NAMALWA (cell line): ENCODE measurements at places on chromosomes 7 and 10.
A peak's percentile ranks its signal among the peaks of the same experiment; 100 is the strongest.

DNA sequence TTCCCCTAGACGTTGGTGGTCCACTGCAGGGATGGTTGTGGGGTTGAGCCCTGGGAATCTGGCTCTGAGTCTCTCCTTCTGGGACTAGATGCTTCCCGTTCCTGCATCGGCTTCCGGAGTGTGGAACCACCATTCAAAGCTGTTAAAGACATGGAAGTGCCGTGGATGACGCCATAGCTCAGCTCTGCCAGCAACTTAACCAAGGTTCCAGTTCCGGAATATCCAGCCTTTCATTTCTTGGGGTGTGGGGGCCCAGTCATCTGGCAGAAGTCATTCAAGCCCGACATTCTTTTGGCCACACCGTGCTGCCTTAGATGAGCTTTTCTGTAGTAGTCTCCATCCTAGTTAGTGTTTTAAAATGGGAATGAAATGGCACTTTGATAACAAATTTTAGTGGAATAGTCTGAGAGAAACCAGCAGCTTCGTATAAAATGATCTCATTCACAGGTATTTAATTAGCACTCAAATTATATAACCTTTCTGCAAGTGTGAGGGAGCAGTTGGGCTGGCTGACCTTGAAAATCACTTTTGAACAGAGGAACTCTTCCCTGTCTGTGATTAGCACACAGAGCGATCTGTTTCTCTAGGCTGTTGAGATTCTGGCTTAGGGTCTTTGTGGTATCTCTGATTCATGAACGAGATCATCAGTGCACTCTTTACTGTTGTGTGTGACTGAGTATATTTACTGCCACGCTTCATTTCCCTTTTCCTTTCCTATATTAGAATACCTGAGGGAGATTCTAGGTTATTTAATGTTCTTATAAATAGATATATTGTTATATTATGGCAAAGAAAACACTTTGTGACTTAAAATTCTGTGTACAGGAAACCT is 19.9 kb downstream of the LMTK2 start:
- DNase-seq: no peak

DNA sequence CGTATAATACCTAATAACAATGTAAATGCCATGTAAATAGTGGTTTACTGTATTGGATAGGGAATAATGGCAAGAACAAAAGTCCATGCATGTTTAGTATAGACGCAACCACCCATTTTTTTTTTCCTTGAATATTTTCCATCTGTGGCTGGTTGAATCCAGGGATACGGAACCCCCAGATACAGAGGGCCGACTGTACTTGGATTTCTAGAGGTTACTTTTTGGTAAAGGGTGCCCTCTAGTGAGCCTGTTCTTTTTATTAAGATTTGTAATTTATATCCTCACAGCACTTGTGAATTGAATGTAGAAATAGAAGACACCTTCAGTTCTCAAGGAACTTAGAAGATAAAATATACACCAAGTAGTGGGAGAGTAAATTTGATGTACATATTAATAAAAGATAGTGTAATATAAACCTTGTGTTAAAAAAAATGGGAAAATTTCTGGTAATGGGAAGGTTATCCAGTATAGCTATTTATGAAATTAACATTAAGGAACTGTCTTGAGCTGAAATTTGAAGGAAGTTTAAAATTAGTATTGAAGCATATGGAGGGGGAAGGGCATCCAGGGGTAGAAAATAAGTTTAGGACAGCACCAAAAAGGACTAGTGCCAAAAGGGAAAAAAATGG is 32.0 kb downstream of the EXOC6 start:
- DNase-seq: peak; percentile 68

GRCh38 chr10:62083412-62084267 is 182.1 kb downstream of the ARID5B start:
- DNase-seq: peak; percentile 60

GRCh38 chr10:117138838-117139580 is 939 bp upstream of the VAX1 start:
- DNase-seq: no peak

GRCh38 chr10:48564466-48565160 is 40.3 kb downstream of the ARHGAP22 start:
- no peak for DNase-seq

DNA sequence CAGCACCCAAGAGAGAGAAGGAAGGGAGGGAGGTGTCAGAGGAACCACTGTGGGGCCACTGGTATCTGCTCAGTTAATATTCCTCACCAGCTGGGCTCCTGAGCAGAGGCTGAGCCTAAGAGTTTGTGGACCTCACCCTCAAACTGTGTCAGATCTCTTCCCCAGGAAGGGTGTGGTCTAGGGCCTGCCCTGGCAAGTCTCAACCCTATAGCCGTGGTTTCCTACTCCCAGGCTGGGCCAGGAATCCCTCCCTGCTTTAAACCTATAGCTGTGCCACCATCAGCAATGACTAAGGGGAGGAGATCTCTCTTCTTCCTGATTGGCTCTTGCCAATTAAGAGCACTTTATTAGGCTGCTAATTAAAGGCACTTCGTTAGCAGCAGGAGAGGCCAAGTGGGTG is 29.9 kb downstream of the POLL start:
- DNase-seq: no peak

GRCh38 chr10:29738341-29738740 is 103.6 kb upstream of the SVIL start:
- no peak for DNase-seq

GRCh38 chr10:59847326-59847725 is 59.0 kb downstream of the CCDC6 start:
- DNase-seq: no peak

DNA sequence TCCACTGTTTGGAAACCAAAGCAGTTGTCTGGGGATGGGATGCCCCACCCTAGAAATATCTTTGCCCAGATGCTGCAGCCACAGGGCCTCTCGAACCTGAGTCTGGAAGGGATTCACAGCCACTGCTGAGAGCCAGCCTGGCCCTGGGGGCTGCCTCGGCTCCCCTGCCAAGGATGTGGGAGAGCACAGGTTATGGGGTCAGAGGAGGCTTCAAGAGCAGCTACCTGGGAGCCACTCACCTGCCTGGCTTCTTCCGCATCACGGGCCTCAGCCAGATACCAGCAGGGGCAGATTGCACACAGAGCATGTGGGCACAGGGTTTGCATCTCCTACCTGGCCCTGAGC is 5.4 kb upstream of the PWWP2B start:
- no peak for DNase-seq

DNA sequence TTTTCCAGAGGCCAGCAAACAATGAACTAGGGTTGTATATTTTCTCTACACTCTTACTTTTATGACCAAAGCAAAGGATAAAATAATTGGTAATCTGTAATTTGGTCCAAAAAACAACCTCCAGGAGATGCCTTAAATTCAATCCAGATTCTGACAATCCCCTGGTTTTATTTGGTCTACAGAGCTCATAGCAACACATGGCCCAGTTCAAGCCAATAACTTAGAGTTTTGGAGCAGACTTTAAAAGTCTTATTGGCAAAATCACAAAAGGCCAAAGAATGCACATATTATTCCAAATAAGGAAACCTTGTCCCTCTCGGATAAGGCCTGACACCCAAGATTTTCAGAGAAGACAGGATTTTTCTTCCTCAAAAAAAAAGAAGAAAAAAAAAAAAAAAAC is 51.9 kb downstream of the SORBS1 start:
- no peak for DNase-seq

- DNase-seq: no peak
Observed at GRCh38 chr10:2984682-2985081, 82.7 kb upstream of the PFKP start.

- DNase-seq: no peak
Observed at GRCh38 chr10:89003344-89003743, 12.7 kb downstream of the FAS start.

- DNase-seq: no peak
Observed at GRCh38 chr10:133359554-133359971, 1.7 kb upstream of the FUOM start.

DNA sequence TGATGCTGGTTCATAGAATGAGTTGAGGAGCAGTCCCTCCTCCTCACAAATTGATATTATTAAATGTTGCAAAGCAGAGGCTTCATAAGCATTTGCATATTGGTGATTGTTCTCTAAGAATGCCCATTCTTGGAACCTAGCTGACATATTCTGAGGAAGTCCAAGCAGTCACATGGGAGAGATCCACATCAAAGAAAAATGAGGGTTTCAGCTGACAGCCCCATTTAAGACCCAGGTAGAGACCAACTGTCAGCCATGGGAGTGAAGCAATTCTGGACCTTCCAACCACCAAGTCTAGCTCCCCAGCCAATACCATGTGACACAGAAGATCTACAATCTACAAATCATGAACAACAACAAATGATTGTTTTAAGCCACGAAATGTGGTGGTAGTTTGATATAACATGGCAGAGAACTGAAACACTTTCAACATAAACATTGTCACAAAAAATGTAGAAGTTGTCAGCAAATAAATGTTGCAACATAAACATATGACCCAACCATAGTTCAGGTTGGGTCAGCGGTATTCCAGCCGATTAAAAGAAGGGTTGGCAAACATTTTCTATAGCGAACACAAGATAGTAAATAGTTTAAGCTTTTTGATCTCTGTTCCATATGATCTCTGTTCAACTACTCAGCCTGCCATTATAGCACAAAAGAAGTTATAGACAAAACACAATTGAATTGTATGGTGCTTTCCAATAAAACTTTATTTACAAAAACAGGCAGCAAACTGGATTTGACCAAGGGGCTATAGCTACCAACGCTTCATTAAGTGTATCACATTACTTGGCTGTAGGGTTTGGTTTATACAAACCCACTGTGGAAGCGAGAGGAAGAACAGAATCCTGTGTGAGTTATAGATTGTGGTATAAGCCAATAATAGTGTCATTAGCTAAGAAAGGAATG is 41.4 kb upstream of the MPP7 start:
- DNase-seq: no peak

DNA sequence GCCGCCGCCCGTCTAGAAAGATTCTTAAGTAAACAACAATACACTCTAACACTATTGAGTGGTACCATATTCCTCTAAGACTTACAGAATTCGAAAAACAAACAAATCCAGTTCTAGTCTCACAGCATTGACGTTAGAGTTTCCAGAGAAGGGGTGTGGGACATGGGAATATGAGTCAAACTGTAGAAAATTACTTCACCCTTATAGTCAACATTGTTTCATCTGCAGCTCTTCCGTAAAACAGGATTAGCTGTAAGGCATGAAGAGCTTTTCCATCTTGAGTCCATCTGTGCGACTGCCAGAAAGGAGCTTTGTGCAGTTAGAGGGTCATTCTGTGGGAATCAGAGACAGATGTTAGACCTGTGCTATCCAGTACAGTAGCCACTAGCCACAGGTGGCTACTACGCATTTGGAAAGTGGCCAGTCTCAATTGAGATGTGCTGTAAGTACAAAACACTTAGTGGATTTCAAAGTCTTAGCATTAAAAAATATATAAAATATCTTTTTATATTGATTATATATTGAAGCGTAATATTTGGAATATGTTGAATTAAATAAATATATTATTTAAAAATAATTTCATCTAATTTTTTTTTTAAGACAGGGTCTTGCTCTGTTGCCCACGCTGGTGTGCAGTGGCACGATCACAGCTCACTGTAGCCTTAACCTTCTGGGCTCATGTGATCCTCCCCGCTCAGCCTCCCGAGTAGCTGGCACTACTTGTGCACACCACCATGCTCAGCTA is 79.8 kb upstream of the MPP7 start:
- DNase-seq: no peak

DNA sequence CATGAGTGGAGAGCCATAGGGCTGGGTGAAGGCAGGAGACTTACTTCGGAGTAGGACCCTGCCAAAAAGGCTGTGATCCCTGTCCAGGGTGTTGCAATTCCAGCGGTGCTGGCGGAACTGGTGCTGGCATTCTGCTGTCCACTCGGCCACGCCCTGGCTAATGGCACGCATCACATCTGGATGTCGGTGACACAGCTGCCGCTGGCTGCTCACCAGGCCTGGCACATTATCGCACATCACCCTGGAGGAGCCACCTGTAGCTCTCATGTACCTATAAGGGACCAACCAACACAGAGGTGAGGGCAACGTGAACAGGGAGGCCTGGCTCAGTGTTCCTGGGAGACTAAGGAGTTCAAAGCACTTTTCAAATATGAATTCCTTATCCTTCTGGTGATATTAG is 2.3 kb downstream of the WNT2 start:
- DNase-seq: no peak

GRCh38 chr10:60003651-60004523 is 97.5 kb upstream of the CCDC6 start:
- DNase-seq: no peak

DNA sequence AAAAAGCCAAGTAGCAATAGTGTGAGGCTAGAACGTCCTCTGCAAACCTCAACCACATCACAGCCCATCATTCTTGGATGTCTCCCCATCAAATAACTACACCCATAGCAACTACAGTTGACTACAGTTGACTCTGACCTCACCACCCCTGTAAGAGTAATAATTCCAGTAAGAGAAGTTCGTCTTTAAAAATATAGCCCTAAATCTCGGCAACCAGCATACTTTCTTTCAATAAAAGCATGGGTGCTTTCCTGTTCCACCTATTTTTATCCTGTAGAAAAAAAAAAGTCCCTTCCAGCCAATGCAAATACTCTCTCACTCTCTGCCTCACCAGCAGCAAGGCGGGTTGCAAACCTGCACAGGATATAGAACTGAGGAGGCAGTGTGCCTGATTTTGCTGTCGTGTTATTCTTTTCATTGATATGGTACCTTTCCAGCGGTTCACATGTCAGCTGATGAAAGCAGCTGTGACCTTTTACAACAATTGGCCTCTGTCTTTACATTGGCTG is 187.5 kb upstream of the NFE2L3 start:
- DNase-seq: peak; percentile 86

GRCh38 chr7:116561697-116562483 is 37.1 kb downstream of the CAV1 start:
- DNase-seq: no peak

DNA sequence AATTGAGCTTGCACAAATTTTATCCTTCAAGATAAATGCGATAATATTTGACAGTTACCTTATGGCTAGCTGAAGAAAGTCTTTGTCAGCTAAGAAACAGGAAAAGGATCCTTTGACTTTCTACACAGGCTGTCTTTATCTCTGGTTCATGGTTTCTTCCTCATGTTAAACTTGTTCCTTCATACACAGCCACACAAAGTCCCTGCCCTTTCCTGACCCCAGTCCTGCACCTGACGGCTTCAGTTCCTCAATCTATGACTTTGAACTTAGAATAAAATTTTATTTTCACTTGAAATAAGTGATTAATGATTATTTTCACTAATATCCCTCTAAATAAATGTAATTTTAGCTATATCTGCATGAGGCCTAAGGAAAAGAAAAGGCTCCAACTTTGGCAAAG is 77.8 kb upstream of the PRSS1 start:
- DNase-seq: no peak

DNA sequence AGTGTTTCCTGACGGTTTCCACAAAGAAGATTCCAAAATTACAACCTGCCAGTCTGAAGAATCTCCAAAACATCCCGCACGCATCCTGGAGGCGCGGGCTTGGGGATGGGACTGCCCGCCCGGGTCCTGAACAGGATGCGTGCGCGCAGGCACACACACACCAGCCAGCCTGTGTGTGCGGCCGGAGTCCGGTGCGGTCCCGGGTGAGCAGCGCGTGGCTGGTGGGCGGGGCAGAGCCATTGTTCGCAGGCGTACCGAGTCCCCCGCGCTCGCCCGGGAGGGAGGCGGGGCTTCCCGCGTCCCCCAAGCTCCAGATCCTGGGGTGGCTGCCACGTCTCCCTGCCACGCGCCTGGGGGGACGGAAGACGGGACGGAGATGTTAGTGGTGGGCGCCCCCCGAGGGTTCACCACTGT is 675 bp upstream of the SCD start:
- DNase-seq: peak; percentile 88

- no peak for DNase-seq
Observed at GRCh38 chr7:31444196-31444595, 69.7 kb upstream of the ITPRID1 start.
